GM12878 (cell line): ENCODE measurements at places on chromosomes 5 and 9.
A peak's percentile ranks its signal among the peaks of the same experiment; 100 is the strongest.

GRCh38 chr5:124071039-124071438, 559.1 kb downstream of the CSNK1G3 start:
- no peak for DNase-seq

GRCh38 chr5:121273833-121274433, 577.7 kb upstream of the FTMT start:
- no peak for DNase-seq

GRCh38 chr9:85577353-85577952, 164.3 kb downstream of the AGTPBP1 start:
- no peak for DNase-seq

- DNase-seq: no peak
These were observed 108.7 kb downstream of the MAST4 start for GRCh38 chr5:66704790-66705425.

DNA sequence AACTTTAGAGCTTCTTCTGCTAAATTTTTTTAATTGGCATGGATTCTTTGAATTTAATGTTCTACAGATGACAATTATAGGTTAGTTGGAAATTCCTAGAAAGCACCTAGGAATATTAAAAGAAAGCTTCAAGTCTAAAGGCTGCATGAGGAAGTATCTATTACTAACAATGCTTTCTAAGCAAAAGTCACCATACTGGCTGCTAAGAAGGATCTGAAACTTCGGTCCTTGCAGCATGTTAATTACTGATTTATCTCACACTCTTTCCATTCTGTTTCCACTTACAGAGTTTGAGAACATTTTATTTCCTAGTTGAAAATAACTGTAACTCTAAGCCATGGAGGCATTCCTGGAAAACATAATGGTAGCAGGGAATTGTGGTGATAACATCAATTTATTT, 8.4 kb downstream of the SEMA6A start:
- DNase-seq: no peak

DNA sequence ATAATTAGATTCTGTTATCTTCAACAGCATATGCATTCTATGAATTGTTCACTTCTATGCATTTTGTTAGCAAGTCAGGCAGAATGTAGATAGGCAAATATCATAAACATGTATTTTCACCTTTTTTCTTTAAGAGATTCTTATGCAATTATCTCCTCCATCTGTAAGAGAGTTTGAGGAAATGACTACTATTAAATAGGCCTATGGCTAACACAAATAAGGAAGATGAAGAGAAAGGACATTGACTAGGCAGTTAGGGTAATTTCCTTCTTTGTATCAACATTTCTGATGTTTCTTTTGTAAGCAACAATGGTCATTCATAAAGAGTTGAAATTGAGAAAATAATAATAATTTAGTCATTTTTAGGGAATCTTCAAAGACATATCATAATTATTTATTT, 145.2 kb upstream of the CDH12 start:
- DNase-seq: no peak

DNA sequence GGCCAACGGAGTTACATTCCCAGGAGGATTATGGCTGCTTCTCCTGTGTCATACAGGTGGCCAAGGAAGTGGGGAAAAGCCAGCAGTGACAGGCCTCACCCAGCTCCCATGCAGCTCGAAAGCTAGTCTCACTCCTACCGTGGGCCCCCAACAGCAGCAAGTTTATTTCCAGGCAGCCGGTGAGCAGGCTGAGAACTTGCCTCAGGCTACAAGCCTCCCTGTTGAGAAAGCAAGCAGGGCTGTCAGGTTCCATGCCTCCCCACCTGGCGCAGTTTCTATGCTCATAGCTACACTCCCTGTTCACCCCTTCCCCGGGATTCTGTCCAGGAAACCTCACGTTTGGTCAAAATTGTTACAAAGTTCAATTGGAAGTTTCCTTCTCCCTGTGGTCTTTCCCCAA, 27.5 kb upstream of the DNAH5 start:
- DNase-seq: no peak

DNA sequence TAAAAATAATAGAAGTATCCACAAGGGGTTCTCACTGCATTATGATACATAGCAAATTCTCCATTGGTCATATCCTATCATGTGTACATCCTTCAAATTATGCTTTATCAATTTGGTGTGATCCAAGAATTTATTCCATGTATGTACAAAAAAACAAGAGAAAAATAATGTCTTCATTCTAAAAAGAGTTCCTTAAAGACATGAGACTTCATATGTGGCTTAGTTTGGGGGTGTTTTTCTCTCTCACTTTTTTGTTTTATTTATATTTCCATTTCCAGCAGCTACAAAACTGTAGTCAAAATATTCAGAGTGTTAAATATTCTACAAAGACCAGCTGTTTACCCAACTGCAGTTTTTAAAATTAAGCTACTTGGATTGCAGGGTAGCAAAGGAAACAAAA, 972.0 kb downstream of the DTWD2 start:
- no peak for DNase-seq

GRCh38 chr9:72154468-72155285, 5.4 kb downstream of the GDA start:
- DNase-seq: peak; percentile 60

- DNase-seq: no peak
These were observed 225.0 kb downstream of the KCTD16 start for GRCh38 chr5:144395704-144396103.

GRCh38 chr9:33294670-33295432, 4.5 kb downstream of the NFX1 start:
- DNase-seq: no peak

GRCh38 chr9:92147852-92148180, 32.6 kb upstream of the SPTLC1 start:
- DNase-seq: no peak

DNA sequence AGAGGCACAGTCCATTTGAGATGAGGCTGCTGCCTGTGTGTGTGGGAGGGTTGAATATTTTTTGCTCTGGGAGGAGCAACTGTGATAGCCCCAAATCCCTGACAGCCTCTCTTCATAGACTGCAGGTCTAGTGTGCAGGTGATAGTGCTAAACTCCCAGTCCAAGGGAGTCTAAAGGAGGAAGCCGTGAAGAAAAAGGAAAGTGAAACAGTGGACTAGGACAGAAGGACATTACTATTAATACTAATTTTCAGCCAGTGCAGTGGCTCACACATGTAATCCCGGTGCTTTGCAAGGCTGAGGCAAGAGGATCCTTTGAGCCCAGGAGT, 295.0 kb downstream of the PDE4D start:
- DNase-seq: no peak

DNA sequence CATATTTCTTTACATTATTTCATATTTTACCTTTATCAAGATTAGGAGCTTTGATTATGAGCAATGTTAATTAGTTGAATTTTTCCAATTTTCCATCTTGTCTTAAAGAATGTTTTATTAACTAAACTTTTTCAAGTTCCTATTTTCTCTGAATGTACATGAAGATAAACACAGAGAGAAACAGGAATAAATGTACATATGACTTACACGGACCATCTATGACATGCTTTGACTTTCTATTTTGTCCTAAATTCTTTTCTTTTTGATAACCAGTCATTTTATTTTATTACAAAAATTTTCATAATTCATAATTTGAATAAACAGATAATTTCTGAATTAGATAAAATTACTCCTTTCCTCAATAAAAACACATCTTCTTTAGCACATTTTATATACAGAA, 1038.8 kb upstream of the ARRDC3 start:
- no peak for DNase-seq

DNA sequence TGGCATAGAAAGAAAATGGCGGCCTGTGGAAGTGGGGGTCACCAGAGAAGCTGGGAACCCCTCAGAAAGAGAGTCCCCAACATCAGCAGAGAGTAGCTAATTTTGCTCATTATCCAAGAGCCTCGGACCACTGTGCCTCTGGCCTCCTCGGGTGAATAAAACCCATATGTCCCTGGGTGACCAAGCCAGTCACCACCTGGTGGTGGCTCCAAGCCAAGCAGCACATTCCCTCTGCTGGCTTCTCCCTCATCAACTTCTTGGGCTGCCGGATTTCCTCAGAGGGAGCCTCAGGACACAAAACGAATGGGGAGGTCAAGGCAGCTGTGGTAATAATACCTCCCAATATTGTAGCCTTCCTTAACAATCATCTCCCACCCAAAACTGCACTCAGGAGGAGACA, 242.5 kb downstream of the NFIB start:
- DNase-seq: no peak
